ENCODE measurements at places on chromosomes 1 and 21.

DNA sequence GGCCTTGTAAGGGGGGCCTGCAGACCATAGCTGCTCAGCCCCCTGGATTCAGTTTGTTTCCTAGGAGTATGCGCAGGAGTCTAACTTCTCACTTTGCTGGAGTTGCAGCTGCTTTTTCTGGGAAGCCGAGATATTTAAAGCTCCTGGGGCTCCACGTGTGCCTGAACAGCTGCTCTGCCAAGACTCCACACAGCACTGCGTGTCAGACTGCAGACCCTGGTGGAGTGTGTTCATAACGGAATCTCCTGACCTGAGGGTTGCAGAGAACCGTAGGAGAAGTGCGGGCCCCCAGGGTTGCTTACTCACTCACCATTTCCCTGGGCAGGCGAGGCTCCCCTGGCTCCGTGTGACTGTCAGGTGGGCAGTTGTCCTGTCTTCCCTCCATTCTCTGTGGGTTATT is 474.3 kb upstream of the TMPRSS15 start:
- no peak for DNase-seq

GRCh38 chr1:89060091-89060490 is 4.9 kb downstream of the GBP1 start:
- DNase-seq: no peak

GRCh38 chr1:186609183-186609582 is 71.0 kb downstream of the PTGS2 start:
- DNase-seq: no peak

DNA sequence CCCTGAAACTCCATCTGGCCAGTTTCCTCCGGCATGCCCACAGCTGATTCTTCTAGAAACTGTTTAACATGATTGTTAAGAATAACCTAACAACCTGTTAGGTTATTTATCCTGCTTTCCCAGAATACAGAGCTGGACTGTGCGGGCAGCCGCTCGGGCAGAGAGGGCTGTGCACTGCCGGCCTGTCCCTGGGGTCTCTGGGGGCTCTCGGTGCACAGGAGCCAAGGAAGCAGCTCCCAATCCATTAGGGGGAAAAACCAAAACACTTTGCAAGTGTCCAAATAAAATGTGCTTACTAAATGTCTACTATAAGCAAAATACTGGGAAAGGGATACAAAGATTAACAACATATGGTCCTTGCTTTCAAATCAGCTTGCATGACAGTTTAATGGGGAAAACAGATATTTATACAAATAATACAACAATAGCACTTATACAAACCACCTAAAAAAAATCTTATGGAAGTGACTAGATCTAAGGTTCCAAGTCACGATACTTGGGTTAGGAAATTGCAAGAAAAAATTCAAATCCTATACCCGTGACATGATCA is 50.7 kb downstream of the HLCS start:
- DNase-seq: no peak

- DNase-seq: peak; percentile 46
Observed at GRCh38 chr1:234612352-234613127, 2.6 kb upstream of the IRF2BP2 start.

DNA sequence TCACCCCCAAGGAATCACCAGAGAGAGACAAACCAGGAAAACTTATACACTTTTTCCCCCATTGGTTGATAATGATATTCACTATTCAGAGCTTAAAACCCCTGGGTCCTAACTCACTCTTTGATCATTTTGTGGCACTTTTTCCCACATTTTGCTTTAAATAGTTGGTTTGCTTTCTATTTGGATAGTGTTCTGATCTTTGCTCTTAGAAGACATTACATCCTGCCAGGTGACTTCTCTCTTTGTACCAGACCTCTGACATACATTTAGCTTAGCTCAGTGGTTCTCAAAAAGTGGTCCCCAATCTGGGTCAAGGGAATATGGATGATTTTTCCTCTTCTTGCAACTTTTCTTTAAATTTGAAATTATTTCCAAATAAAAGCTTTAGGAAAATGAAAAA is 228.4 kb downstream of the RPS6KC1 start:
- DNase-seq: no peak

- no peak for DNase-seq
Observed at GRCh38 chr1:54863267-54863665, 23.7 kb downstream of the DHCR24 start.

DNA sequence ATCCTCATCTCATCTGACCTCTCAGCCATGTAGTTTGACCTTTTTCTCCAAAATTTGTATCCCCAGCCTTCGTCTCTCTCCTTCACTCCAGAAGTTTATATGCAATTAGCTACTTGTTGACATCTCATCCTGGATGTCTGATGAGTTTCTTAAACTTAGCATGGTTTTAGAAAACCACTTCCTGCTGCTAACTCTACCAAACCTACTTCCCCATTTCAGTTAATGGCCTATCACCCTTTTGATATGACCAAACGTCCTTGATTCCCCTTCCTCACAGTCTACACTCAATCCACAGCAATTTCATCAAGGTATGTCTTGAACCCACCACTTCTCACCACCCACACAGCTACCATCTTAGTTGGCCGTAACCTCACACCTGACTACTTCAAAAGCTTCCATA is 121.9 kb downstream of the LRRC40 start:
- no peak for DNase-seq

GRCh38 chr1:181136738-181137122 is 48.2 kb downstream of the IER5 start:
- DNase-seq: no peak

DNA sequence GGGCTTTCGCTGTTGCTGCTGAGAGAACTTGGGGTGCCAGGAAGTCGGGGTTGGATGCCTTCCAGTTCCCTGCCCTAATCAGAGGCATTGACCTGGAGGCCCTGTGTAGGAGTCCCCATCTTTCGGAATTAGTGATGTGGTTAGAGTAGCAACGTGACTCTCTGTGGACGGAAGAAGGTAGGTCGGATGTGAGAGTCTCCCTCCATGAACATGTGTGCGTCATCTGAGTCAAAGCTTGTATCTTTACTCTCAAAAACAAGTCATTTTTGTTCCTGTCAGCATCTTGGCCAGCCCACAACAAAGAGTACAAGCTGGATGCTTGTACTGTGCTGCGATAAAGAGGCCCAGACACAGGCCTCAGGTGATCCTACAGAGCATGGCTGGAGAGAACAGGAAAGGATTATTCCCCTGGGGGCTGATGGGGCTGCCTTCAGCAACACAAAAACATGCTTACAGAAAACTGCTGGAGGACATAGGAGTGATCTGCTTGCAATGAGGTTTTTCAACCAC is 31.0 kb upstream of the IL10 start:
- DNase-seq: peak; percentile 53

DNA sequence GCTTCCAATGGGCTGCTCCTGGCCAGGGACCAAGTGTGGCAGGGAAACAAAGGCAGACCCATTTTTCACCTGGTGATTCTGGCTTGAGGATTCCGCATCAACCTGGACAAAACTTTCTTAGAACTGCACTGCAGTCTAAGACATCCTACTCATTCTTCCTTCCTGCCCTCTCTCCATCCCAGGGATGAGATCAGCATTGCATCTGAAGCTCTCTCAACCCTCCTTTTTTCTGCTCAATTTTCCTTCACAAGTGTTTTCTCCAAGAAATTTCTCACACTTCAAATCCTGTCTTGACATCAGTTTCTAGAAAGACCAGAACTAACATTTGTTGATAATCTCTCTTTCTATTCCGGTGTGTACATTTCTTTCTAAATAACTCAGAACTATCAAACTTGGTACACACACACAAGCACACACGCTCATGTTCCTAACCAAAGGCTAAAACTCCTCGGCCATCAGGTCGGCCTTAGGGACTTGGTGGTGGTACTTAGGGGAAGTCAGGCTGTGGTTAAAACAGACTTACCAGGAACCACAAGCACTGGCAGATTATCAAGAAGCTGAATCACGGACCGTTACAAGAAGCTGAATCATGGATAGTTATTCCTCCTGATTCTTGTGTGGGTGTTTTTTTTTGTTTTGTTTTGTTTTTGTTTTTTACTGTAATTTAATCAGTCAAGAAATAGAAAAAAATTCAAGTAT is 21.0 kb upstream of the CXADR start:
- no peak for DNase-seq

GRCh38 chr1:225891229-225891972 is 2.5 kb upstream of the LEFTY1 start:
- no peak for DNase-seq

DNA sequence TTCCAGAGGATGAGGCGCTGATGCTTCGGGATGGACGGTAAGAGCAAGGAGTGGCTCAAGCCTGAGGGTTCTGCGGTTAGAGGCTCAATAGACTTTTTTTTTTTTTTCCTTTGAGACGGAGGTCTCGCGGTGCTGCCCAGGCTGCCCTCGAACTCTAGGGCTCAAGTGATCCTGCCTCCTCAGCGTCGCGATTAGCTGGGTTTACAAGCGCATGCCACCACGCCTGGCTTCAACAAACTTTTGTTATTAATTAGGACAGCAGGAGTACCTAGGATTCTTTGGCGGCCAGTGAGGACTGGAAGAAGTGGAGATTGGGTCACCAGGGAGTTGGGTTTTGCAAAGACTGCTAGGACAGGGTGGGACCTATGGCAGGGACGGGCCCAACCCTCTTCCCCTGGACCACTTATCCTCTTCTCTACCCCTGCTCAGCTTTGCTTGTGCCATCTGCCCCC is 587 bp downstream of the SCNM1 start:
- no peak for DNase-seq

GRCh38 chr21:36587388-36587787 is 107.5 kb upstream of the CLDN14 start:
- DNase-seq: no peak

- no peak for DNase-seq
Observed at GRCh38 chr21:29288239-29288638, 10.5 kb upstream of the BACH1 start.

GRCh38 chr1:22031214-22031962 is 21.1 kb upstream of the CDC42 start:
- no peak for DNase-seq

- no peak for DNase-seq
Observed at GRCh38 chr1:54982739-54983138, 2.3 kb downstream of the TMEM61 start.

DNA sequence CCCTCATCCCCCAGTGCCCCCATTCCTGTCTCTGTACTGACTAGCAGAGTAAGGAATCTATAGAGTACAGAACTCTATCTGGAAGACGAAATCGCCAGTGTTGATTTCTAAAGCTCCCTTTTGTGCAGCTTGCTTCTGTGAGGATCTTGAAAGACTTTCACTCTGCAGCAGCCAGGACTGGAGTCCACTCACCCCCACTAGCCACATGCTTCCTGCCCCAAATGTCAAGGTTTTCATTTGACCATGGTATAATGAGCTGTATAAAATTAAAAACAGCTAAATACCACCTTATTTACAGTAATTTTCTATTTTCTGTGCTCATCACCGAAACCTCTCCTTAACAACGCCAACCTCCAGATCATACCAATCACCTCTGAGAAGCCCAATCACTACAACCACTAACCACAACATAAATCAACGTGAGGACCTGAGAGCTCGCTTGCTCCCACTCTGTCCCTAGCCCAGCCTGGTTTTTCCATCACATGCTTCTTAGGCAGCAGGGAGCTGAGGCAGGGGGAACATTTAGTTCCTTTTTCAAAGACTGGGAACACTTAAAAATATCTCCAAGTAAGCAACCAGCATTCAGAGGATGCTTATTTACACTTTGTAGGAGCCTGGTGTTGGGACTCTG is 56.1 kb upstream of the IRF2BP2 start:
- DNase-seq: no peak

DNA sequence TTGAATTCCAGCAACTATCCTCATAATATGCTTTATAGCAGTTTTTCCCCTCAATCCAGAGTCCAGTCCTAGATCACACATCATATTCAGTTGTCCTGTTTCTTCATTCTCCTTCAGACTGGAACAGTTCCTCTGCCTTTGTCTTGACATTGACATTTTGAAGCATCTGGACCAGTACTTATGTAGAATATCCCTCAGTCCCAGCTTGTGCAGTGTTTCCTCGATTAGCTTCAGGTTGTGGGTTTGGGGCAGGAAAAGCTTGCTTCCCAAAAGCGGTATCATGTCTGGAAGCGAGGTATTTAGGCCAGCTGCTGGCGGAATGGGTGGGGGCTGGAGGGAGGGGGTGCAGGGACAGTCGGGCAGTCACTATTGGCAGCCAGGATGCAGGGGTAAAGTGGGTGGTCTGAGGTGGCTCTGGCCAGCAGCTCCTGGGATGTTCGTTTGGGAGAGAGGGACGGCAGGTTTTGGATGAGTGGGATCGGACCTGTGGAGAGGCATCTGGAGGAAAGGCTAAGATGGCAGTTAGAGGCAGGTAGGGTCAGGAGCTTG is 6.5 kb downstream of the THEMIS2 start:
- no peak for DNase-seq

- DNase-seq: no peak
Observed at GRCh38 chr1:182392050-182393028, 749 bp upstream of the GLUL start.

- no peak for DNase-seq
Observed at GRCh38 chr1:21244986-21245687, 45.1 kb downstream of the ECE1 start.

DNA sequence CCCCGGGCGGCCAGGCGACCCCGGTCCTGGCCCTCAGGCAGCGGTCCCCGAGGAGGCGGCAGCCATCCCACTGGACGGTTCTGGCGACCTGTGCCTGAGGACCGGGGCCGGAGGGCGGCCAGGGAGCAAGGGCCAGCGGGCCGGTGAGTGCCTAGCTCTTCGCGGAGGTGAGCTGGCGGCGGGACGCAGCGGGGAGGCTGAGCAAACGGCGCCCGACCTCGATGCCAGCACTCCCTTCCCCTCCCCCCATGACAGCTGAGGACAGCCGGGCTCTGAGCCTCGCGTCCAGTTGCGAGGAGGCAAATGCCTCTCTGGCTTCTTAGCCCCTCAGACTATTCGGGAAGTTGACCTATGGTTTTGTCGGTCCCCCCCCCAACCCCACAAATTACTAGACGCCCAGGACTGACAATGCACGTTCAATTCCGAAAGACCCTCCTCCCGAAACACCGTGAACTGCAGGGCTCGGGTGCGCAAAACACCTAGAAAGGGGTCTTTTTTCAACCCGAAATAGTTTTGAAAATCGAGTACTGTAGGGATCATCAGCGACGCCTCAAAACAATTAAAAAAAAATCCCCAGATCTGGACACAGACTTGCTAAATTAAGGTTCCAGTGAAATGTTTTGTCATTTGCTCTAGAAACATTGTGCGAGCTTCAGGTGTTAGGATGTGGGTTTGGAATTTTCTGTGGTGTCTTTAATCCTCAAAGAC is 8.3 kb downstream of the CDKN2C start:
- DNase-seq: no peak

DNA sequence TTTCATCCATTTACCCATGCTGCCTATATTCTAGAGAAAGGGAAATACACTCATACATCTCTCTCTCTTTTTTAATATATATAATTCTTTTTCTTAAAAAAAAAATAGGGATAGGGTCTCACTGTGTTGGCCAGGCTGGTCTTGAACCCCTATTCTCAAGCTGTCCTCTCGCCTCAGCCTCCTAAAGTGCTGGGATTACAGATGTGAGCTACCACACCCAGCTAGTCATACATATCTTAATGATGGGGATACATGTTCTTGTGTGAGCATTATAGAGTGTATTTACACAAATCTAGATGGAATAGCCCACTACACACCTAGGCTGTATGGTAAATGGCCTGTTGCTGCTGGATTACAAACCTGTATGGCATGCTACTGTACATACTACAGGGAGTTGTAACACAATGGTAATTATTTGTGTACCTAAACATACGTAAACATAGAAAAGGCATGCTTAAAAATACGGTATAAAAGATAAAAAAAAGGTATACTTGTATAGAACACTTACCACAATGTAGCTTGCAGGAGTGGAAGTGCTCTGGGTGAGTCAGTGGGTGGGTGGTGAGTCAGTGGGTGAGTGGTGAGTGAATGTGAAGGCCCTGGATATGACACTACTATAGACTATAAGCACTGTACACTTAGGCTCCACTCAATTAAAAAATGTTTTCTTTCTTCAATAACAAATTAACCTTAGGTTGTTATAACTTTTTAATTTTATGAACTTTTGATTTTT is 72.9 kb downstream of the IVNS1ABP start:
- DNase-seq: peak; percentile 39
